ENCODE measurements at places on chromosomes 16 and 17.

DNA sequence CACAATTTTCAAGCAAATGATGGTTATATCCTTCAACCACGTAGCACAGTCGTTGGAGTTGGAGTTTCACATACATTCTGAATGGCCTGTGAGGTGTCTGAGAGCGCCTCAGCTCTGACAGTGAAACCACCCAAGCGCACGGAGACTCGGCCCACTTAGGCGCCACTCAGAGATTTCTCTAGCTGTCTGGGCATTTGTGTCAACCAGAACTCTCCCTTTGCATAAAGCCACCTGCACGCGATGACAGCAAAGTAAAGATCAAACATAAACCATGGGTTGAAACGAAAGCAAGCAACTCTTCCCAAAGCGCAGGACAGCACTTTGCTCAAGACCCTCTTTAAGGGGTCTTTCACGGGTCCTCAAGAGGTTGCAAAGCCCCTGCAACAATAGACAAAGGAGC is 533 bp downstream of the SLC6A4 start:
- DNase-seq, result no peak

- no peak for DNase-seq
Measured at GRCh38 chr16:61233713-61234112, 802.5 kb downstream of the CDH8 start.

DNA sequence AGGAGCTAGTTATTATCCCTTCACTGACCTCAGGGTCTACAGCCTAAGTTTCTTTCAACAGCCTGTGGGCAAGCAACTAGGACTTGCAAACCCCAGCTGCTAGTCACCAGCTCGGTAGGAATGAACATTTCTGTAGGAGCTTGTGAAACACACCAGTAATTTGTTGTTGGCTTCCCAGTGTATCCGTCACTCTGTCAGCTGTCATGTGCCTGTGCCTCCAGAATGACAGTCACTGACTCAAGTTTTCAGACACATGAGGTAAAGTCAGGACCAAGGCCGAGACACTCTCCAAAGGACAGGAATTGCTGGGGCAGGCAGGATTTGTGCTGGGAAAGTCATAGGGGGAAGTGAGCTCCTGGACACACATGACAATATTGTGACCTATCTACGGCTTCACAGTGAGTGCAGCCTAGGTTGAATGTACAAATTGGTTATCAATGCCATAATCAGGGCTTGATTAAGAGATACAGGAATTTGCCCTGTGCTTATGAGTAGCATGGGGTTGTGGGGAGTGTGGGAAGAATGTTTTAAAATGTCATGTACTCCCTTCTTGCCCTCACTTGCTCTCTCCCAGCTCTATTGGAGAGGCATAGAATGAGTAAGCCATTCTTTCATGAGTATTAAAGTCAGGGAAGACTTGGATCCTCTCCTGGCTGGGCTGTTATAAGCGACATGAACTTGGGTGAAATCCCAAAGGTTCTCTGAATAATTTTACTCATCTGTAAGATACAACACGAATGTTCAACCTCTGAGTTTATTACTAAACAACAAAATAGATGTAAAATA is 391.4 kb downstream of the UTP18 start:
- DNase-seq, result no peak

- no peak for DNase-seq
Measured at GRCh38 chr16:783404-784161, 4.6 kb downstream of the RPUSD1 start.

DNA sequence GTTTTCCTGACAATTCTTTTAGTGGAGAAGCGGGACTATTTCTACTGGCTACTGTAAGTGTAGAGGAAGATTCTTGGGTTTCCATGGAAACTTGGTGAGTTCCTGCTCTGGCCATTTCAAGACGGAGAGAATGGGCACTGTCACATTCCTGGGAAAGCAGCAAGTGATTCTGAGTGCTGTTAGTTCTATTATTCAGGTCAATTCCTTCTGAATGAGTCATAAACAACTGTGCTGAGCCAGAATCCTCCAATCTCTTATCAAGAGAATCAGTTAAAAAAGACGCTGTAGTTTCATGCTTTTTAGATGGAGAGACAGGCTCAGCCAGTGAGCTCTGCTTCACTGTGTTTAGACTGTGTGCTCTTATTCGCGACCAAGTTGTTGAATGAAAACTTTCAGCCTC is 19.6 kb downstream of the AKAP10 start:
- DNase-seq, result peak; percentile 79

- DNase-seq, result peak; percentile 24
Measured at GRCh38 chr16:23026784-23027362, 122.4 kb downstream of the USP31 start.

DNA sequence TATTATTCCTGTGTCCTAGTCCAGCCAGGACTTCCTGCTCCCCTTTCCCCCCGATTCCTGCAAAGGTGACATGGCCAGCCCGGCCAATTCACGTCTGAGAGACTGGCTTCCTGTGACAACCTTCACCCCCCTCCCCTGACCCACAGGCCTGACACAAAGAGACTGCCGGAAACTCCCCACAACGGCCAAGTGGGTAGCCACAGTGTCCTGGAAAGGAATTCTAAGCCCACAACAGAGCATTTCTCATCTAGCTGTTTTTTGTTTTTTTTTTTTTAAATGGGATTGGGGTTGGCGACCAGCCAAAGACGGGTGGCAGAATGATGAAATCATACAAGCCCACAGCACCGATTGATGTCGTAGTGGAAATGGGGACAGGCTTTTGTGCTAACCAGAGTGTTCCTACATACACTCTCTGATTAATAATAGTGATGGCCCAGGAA is 2.8 kb upstream of the XAF1 start:
- peak; percentile 76 for DNase-seq

- no peak for DNase-seq
Measured at GRCh38 chr17:57862694-57863667, 13.1 kb upstream of the MRPS23 start.

DNA sequence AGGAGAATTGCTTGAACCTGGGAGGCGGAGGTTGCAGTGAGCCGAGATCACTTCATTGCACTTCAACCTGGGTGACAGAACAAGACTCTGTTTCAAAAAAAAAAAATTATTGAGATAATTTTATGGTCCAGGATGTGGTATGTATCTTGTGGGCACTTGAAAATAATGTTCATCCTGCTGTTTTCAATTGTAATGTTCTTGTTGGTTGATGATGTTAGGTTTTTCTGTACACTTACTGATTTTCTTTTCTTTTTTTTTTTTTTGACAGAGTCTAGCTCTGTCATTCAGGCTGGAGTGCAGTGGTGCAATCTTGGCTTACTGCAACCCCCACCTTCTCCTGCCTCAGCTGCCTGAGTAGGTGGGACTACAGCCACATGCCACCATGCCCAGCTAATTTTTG is 29.7 kb downstream of the TBX21 start:
- no peak for DNase-seq

DNA sequence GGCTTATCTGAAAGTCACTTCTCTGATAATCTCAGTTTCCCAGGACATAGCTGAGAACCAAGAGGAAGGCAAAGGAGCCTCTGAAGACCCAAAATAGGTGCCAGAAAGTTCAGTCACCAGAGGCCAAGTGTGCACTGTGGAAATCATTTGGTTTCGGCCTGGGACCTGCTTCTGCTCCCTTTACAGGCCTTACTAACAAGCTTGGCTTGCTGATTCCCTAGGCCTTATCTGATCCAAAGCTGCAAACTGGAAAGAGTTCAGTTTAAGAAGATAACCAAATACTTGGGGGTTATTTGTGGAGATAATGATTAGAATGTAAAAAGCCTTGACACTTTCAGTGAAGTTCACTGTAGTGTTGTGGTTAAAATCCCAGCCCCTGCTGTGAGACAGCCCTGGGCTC is 17.0 kb downstream of the ITGA3 start:
- no peak for DNase-seq

GRCh38 chr17:64622931-64623654 is 39.0 kb downstream of the SMURF2 start:
- peak; percentile 69 for DNase-seq

GRCh38 chr17:65055280-65055707 is 1.2 kb downstream of the GNA13 start:
- DNase-seq, result no peak

DNA sequence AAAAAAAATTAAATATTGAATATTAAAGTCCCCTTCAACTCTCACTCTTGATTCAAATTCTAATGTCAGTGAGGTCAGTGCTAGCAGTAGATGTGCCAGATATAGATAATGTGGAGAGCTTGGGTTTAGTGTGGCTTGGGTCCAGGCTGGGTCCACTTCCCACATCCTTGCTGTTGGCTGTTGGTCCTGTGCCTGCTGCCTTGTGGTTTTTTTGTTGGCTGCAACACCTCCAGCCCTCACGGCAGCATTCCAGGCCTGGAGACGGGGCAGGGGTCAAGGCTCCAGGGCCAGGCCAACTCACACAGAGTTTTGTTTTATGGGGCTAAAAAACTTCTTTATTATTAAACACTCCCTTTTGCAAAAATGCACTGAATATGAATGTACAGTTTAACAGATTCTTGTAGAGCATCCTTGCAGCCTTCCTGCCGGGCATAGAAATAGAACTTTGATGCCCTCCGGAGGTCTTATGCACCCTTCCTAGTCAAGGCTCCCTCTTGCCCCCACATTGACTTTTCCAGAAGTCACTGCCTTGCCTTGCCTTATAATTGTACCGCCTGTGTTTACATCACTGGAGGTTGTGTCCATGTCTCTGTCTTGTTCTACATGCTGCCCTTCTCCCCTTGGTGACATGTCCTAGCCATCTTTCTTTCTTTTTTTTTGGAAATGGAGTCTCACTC is 25.5 kb upstream of the MYO15B start:
- DNase-seq, result peak; percentile 79

DNA sequence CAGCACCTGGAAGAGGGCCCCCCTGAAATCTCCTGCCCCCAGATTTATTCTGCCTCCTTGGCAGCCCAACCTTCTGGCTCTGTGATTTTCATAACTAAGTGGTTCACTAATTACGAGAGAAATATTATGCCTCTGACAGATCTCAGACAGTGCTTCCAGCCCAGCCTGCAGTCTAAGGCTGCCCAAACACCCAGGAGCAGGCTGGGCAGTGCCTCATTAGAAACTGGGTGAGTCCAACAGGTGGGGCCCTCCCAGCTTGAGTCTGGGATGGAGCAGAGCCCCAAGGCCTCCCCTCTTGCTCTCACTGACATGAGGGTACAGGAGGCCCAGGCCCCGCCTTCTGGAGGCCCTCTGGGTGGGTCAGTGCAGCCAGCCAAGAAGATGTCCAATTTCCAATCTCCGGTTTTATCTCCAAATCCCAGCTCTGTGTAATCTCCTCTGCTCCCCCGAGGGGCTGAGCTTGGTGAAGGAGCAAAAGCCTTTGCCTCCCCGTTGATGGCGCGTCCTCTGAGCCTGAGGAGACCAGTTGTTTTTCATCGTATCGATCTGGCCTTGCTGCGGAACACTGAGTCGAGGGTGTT is 20.1 kb upstream of the ABCC3 start:
- DNase-seq, result no peak

DNA sequence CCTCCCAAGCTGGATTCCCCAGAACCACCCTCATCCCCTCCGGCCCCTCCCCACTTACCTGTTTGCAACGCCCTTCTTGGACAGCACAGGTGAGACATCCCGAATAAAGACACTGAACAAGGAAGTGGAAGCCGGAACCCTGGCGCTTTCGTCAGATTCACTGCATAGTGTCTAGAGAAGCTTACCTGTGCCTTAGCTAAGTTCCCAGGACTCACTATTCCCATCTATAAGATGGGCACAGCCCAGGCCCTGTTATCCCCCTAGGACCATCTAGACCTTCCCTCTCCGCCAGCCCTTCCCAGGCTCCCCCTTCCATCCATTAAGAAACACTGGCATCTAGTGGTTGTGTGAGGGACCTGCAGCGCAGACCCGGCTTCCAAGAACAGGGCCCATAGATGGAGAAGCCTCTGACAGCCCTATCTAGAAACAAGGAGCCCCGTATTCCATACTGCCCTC is 26.9 kb upstream of the RPL38 start:
- peak; percentile 85 for DNase-seq

- no peak for DNase-seq
Measured at GRCh38 chr16:21116148-21116693, 34.4 kb downstream of the DNAH3 start.

GRCh38 chr17:40281663-40282062 is 6.0 kb upstream of the CDC6 start:
- DNase-seq, result no peak

DNA sequence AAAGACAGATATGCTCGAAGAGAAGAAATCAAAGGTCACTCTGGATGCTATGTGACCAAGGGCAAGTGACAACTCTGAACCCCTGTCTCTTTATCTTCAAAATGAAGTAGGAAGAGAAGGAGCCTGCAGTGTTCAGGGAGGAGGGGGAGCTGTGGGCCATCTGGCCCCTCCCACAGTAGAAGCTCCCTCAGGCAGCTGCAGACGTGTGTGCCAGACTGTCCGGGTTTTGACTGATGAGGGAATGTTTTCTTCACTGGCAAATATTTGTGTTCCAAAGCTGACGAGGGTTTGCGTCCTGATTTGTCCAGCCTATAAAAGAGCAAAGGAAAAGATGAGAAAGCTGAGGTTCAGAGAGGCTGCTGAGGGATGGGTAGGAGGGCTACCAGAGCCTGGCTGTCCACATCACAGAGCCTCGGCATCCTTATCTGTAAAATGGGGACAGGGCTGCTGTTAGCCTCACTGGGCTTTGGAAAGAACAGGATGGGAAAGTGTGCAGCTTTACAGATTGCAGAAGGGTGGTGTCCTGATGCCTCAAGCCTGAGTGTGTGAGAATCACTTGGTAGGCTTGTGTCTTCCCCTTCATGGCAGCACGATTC is 1.8 kb upstream of the GINS2 start:
- DNase-seq, result no peak

GRCh38 chr17:40326832-40327199 is 17.8 kb downstream of the RARA start:
- DNase-seq, result no peak
